ENCODE measurements at places on chromosomes 2 and 18.

DNA sequence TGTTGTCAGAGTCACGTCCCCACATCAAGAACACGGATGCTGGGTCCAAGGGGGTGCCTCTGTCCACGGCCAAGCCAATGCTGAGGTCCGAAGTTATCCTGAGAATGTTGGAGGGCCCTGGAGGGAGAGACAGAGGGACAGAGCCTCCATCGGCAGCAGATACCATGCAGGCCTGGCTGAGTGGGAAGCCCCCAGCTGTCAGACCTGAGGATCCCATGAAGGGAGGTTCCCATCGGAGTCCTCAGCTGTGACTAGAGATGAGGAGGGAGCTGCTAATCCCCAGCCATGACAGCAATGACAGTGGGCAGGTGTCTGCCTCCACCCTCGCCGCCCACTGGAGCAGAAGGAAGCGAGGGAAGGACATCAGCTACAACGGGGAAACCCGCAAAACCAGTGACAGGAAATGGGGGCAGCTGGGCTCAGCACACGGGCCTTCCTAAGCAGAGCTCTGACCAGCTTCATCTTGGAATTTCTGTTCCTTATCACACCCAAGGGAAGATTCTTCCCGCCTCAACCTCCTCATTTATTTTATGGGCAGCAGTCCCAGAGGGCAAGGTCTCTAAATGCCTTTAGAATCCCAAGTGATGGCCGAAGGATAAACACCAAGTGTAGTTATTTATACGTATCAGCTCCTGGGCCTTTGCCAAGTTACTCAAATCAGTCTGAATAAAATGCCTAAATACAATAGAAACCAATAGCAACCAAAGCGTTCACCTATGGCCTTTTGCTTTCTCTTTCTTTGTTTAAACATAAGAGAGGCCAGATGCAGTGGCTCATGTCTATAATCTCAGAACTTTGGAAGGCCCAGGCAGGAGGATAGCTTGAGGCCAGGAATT is 32.2 kb downstream of the FAM178B start:
- DNase-seq: no peak

DNA sequence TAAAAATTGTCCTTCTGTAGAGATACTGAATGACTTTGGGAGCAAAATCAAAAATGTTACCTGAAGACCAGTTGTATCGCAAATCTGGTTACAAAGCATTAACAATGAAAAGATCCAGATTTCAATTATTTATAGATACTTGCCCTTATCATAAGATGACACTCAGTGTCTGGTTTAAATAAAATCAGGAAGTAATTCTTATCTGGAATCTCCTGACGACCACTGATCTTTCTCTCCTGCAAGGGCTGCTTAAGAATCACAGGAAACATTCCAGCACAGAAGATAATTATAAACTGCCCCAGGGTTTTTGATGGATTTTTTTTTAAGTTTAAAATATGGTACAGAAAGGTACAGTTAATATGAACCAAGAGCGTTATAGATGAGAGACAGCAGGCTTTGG is 205.7 kb downstream of the ALK start:
- no peak for DNase-seq

DNA sequence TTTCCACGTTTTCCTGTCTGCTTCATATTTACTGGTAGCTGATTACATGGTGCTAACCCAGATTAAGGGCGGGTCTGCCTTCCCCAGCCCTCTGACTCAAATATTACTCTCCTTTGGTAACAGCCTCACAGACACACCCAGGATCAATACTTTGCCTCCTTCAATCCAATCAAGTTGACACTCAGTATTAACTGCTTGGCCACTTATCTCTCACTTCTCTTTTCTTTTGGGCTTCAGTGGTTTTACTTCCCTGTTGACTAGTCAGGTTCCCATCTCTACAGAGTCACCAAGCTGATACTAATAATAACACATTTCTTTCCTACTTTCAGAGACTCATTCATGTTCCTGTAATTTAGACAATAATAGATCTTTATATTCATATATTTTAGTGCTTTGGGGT is 302.2 kb upstream of the MAP2 start:
- DNase-seq: no peak

GRCh38 chr2:145626301-145626700 is 1106.4 kb upstream of the ZEB2 start:
- DNase-seq: no peak

GRCh38 chr2:159228081-159228581 is 58.4 kb downstream of the WDSUB1 start:
- peak; percentile 80 for DNase-seq

DNA sequence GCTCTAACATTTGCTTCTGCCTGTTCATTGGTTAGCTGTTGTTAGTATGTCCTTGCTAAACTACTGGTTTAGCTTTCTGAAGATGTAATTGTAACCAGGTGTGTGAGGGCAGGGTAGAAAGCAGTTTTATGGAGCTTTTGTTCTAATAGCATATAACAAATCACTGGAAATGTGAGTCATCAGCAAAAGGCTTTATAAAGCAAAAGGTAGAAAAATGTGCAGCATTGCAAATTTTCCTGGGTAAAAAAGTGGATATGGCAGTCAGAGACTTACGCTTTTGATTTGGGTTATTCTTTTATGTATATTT is 85.3 kb downstream of the ZNF407 start:
- peak; percentile 6 for DNase-seq

- no peak for DNase-seq
These were observed 5.1 kb upstream of the PPIG start for GRCh38 chr2:169579044-169579443.

DNA sequence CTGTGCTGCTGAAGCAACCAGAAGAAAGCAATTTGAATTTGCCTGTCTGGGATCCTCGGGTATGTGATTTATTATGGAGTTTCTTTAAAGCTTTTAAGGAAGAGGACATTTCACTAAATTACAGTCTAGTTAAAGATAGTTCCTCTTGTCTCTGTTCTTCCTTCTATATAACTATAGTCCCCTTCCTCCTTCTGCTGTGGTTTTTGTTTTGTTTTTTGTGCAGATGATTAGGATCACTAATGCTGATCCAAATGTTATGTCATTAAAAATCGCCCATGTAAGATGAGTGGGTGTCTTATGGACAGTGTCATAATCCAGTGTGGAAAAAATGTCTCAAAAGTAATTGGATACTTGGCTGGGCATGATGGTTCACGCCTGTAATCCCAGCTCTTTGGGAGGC is 24.7 kb downstream of the PAPOLG start:
- DNase-seq: no peak

DNA sequence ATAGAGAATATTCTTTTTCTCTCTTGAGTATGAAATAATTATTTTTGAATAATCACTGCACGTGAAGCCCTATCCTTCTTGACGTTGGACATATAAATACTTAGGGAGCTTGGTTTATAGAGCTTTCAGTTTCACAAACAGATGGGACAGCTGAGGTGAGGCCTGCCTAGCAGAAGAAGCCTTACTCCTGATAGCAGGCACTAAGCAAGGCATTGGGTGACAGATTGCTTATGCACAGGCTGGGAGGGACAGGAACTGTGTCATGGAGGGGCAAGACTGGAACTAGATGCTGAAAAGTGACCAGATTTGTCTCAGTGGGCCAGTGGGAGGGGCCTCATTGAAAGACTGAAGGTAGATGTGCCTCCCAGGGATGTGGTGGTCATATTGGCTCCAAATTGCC is 220.8 kb downstream of the NEDD4L start:
- DNase-seq: no peak

DNA sequence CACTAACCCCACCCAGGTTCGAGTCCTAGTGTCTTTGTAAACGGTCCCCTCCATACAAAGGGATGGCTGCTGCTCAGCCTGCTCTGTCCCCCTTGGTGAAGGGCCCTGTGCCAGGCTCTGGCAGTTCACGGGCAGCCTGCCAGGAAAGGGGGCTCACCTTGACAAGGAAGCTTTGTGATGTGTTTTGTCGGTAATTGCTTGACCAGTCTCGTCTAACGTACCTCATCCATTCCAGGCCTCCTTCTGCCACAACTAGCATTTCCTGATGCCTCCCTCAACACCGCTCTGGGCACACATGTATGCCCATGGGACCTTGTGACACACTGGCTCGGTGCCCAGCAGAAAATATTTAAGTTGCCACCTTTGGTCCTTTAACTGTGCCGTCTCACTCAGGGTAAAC is 171.9 kb downstream of the KLHL29 start:
- DNase-seq: no peak

GRCh38 chr2:205769495-205769850 is 87.2 kb downstream of the NRP2 start:
- peak; percentile 56 for DNase-seq

DNA sequence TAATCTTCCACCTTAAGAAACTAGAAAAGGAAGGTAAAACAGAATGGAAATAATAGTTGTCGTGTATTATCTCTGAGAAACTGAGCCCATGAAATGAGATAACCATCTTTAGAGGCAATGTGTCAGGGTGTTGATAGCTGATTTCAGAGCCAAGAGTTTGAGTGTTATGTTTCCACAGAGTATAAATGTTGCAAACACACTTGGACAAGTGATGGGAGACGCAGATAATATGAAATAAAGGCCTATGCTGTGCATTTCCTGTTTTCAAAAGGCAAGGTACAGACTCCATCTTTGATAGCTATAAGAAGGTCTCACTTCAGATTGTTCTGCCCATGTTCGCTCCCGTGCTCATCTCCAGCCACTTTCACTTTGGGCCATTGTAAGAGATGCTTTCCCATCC is 25.9 kb upstream of the DNER start:
- DNase-seq: no peak

- DNase-seq: no peak
These were observed 323.9 kb downstream of the SMAD2 start for GRCh38 chr18:47606526-47606925.
